ACHN (cell line): ENCODE measurements at places on chromosomes 4 and X.
A peak's percentile ranks its signal among the peaks of the same experiment; 100 is the strongest.

DNA sequence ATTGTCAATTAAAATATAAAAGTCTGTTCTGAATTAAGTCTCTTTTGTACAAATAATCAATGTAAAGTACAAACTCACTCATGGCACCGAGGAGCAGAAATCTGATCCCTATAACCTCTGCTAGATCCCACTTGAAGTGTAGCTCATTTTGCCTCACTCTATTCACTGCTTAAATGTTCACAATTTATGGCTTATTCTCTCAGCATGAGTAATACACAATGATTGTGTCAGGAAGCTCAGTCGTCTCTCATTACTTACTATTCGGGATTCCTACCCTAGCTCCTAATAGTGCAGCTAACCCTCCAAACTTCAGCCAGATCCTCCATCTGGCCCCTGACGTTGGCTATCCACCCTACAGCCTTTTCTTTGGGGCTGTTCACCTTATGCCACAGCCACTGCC is 4.7 kb upstream of the AMMECR1 start:
- DNase-seq, result no peak

- no peak for DNase-seq
Observed at GRCh38 chrX:41707218-41707617, 16.8 kb upstream of the GPR82 start.

- DNase-seq, result peak; percentile 12
Observed at GRCh38 chrX:110317061-110317819, 645 bp downstream of the AMMECR1 start.

DNA sequence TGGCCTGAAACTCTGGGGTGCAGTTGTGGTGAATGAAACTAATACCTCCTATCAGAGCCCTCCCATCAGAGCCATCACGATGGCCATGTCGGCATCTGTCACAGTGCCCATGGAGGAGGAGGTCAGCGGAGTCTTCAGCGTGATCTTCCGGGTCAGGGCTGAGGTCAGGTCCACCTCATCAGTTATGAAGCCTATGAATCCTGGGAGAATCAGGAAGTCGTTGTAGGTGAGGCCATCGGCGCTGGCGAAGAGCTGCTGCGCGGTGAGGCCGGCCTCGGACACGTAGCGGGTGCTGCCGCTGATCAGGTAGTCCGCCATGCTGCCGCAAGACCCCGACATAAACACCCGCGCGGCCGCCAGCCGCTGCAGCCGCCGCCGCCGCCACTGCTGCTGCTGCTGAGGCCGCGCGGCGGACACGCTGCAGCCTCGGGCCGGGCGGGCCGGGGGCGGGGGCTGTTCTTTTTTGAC is 376.7 kb upstream of the MAOA start:
- no peak for DNase-seq

GRCh38 chr4:173301518-173302201 is 32.5 kb downstream of the HMGB2 start:
- DNase-seq, result peak; percentile 76

DNA sequence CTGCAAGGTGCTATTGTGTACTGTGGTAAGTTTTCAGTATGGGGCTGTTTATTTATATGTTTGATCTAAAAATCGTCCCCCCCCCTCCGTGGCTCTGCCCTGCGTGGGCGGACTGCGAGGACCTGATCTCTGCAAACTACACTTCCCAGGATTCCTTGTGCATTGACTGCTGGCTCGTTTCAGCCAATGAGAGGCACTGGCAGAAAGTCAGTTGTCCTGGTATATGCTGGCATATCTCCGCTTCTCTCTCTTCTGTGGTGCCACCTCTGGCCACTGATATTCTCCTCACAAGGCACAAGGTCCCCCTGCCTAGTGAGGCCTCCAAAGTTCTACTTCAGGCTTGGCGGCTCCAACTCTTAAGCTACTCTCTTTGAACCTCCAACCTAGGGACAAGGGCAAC is 168.8 kb upstream of the ZFP42 start:
- no peak for DNase-seq

- no peak for DNase-seq
Observed at GRCh38 chr4:12956026-12956425, 528.1 kb downstream of the RAB28 start.

- no peak for DNase-seq
Observed at GRCh38 chr4:26365537-26366150, 44.8 kb downstream of the RBPJ start.

DNA sequence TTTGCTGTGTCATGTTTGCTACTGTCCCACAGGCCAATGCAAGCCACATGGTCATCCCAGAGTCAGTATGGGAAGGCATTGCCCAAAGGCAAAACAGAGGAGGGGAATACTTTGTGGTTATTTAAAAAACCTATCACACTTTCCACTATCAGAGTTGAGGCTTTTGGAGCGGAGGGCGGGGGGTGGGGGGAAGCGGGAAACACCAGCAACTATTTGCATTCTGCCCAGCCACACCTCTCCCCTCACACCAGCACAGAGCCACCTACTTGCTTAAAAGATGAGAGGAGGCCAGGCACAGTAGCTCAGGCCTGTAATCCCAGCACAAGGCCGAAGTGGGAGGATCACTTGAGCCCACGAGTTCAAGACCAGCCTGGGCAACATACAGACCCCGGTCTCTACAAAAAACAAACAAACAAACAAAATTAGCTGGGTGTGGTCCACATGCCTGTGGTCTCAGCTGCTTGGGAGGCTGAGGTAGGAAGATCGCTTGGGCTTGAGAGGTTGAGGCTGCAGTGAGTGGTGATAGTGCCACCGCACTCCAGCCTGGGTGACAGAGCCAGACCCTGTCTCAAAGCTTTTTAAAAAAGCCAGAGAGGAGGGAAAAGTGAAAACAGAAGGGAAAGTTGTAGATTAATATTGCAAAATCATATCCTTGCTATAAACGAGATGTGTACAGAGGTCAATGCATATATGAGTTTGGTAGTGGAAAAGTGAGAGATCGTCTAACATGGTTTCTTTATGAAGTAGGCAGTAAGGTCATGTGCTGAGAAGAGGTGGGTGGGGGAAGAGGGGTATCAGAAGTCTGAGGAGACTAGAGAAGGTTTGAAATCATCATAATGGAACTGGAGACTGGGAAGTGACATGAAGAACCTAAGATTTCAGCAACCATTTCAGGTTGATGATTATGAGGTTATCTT is 1.9 kb upstream of the CHST7 start:
- DNase-seq, result no peak

- peak; percentile 25 for DNase-seq
Observed at GRCh38 chrX:38627683-38628082, 66.3 kb downstream of the TSPAN7 start.

- no peak for DNase-seq
Observed at GRCh38 chrX:117788339-117788738, 328.3 kb downstream of the KLHL13 start.

DNA sequence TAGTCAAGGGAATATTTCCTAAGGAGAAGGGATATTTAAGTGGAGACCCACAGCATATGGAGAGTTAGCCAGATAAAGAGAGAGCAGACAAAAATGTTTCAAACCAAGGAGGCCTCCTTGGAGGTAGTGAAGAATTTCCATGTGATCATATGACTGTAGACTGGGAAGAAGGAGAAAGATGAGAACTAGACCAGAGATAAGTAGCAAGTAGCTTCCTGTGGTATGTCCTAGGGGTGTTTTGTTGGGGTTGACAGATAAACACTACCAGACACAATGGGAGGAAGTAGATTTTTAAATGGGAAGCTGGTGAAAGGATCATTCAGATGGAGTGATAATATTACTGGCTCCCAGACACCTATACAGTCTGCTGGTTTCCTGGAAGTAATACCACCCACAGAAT is 13.6 kb downstream of the SYAP1 start:
- no peak for DNase-seq

DNA sequence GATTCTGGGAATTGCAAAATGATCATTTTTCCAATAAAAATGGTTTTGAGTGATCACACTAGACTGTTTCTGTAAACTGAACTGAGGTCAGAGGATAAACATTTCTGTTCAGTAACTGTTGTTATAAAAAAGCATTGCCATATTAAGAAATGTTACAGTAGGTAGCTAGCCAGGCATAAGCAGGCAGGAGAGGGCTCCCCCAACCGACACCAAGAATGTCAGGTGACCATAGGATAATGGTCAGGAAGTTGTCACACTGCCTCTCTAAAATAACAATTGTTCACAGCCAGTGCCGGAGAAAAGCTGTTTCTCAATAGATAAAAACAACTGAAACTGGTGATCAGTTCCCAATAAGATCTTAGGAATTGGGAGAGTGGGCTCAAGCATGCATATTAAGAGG is 306.2 kb upstream of the SLIT2 start:
- DNase-seq, result no peak

GRCh38 chr4:109091727-109092409 is 210.6 kb downstream of the COL25A1 start:
- DNase-seq, result no peak

- no peak for DNase-seq
Observed at GRCh38 chrX:99117011-99117410, 1293.1 kb downstream of the PCDH19 start.

DNA sequence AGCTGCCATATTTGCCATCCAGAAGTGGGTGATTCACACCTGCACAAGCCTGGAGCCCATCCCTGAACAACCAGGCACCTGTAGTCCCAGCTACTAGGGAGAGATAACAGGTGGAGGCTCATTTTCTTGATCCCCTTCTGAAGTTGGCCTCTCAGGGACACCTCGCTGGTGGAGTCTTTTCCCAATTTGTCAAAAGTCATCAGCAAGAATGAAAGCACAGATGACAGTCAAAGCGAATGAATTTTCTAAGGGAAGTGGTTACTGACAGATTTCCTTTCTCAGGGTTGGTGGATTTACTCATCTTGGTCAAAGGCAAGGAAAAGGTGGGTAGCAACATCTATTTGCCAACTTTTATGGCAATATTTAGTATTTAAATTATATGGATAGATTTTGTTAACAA is 36.5 kb downstream of the FGFBP1 start:
- no peak for DNase-seq

DNA sequence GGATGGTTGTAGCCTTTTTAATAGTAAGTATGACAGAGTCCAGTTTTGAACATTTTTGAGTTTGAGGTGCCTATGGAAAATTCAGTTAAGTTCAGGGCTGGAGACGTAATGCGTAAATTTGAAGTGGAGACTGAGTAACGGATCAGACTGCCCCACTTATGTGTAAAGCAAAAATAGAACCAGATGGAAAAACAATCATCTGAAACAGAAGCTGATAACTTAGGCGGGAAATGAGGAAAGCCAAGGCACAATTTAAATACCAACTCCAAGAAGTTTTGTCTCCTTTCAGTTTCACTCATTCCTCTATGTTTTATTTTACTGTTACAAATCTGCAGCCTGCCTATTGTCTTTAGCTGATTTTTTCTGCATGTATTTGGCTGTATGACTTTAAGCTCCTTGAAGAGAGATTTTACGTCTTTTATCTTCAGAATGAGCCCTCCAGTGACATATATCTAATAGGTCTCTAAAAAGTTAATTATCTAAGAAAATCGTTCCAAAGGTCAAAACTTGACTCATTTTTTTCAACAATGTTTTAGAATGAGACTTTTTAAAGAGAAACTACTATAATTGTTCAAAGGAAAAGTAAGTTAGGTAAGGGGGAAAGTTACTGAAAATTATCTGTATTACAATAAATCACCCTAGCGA is 1.1 kb downstream of the SGCB start:
- DNase-seq, result no peak

GRCh38 chrX:152886716-152887115 is 11.2 kb upstream of the ZNF185 start:
- no peak for DNase-seq

DNA sequence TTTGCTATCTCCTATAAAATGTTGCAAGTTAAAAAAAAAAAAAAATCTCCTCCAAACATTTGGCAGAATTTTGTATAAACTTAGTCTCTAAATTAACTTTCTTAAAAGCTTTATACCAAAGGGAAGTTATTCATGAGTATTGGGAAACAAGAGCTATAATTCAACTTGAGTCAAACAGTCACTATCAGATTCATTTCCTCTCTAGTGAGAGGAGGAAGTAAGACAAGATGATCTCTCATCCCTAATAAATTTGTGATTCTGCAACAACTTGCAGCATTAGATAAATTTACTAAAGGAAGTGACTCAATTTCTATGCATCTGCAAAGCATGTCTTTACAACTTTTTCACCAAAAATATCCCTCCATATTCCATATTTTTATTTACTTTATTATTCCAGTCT is 135.4 kb upstream of the GNPDA2 start:
- DNase-seq, result no peak

- no peak for DNase-seq
Observed at GRCh38 chrX:108049649-108050048, 4.8 kb downstream of the VSIG1 start.

GRCh38 chr4:43132010-43132582 is 239.6 kb downstream of the GRXCR1 start:
- DNase-seq, result peak; percentile 57

GRCh38 chr4:87007528-87008446 is 73.0 kb downstream of the AFF1 start:
- peak; percentile 52 for DNase-seq

- no peak for DNase-seq
Observed at GRCh38 chrX:86047936-86048280, 550 bp upstream of the CHM start.

DNA sequence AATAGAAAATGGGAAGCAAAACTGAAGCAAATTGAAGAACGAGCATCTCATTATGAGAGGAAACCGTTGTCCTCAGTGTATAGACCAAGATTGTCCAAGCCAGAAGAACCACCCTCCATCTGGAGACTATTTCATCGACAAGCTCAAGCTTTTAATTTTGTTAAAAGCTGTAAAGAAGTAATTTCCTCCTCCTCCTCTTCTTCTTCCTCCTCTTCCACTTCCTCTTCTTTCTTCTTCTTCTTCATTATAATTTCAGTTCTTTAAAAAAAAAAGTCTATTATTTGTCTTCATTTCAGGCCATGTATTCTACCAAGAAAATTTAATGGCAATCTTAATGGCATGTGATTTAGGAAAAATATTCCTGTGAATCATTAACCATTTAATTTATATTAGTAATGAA is 7.6 kb downstream of the PRIMPOL start:
- DNase-seq, result no peak

DNA sequence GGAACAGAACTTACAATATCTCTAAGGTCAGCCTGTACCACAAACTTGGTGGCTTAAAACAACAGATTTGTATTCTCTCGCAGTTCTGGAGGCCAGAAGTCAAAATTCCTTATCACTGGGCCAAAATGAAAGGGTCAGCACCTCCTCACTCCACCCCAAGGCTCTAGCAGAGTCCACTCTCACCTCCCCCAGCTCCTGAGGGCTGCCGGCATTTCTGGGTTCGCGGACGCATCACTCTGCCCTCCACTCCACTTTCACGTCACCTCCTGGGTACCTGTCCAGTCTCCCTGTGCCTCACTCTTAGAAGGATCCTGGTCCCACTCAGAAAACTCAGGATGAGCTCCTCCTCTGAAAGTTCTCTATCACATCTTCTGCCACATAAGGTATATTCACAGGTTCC is 34.6 kb downstream of the JAKMIP1 start:
- DNase-seq, result no peak

GRCh38 chrX:19893727-19894126 is 6.3 kb upstream of the SH3KBP1 start:
- no peak for DNase-seq

DNA sequence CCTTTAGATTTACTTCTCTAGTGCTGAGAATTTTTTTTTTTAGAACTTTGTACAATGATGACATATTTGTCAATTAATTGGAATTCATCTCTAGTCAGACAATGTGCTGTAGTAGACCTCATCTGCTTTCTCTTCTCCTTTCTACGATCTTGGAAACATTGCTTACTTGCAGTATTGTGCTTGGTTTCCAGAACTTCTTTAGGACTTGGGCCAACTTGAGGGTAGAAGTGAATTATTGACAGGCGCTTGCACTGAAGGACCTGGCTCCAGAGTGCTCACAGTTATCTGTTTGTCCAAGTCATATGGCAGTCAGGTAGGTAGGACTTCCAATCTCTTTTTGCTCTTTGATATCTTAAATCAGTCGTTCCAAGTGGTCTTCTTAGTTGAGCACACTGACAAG is 39.6 kb downstream of the FNIP2 start:
- DNase-seq, result no peak
